ENCODE measurements at places on chromosomes 6 and 20.

DNA sequence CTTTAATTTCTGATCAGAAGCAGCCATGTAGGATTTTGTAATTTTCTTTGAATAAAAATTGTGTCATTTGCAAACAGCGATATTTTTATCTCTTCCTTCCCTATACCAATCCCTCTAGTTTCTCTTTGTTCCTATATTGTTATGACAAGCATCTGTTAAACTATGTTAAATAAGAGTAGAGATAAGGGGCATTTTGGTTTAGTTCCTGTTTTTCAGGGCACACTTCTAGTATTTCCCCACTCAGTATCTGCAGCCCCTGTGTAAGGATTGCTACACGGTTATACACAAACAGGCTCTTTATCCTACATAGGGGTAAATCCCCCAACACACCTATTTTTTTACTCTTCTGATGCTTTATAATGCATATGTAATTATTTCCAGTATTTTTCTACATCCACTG lies 42.1 kb downstream of the TRERF1 start:
- DNase-seq, result no peak

DNA sequence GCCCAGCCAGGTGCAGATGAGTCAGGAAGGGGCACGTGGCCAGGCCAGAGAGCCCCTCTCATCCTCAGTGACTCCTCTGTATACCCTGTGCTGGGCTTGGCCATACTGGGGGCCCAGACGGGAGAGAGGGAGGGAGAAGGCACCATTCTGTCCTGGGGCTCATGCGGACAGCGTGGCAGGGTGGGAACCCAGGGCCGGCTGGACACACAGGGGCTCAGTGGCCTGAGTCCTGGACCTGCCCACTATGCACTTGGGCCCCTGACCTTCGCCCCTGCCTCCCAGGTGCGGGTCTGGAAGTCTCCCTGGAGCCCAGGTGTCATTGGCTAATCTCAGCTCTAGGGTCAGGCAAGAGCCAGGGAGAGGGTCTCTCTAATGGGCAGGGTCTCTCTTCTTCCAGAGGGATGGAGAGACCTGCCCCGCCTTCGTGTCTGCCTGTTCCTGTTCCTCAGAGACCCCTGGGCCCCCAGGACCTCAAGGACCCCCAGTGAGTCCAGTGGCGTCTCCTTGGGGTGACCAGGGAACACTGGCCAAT lies 27.7 kb downstream of the COL20A1 start:
- no peak for DNase-seq

- DNase-seq, result no peak
These were observed at the start of gene CNR1 for GRCh38 chr6:88165844-88166492. Gene CNR1 (minus strand): TSS chr6:88166347. CDS start chr6:88145274, 21,073 bp downstream.

GRCh38 chr6:16697437-16698161 lies 63.7 kb downstream of the ATXN1 start:
- DNase-seq, result no peak

DNA sequence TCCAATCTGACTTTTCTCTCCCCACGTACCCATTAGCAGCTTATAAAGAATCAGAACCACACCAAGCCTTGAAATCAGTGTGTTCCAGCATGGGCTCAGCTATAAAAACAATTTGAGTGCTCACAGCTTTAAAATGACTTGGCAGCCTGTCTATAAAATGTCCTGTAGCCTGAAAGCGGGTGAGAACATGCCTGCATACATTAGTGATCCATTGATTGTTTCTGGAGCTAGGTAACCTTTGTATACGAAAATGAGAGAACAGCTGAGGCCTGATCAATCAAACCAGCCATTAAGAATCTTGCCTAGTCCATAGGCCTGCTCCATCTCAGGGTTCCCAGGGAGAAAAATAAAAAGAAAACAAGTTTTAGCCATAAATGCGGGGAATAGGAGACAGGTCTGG lies 245.8 kb upstream of the SULF2 start:
- no peak for DNase-seq

DNA sequence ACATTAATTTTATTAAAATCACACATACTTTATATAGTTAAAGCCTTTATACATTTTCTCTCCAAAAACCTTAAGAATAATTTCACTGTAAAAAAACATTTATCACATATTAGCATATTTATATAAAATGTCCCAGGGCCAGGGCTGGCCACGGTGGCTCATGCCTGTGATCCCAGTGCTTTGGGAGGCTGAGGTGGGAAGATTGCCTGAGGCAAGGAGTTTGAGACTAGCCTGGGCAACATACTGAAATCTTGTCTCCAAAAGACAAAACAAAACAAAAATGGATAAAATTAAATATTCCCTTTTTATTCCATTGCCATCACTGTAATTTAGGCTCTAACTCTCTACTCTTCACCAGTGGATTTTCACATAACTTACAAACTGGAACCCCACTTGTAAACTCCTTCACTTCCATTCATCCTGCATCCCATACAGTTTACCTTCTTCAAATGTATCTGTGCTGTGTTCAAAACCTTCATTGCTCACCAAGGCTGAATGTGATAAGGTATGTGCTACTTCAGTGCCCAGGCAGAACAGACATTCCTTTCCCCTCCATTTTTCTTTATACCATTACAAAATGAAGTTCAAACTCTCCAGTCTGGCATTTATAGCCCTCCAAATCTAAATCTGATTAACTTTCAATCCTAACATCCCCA lies 42.9 kb upstream of the PIM1 start:
- DNase-seq, result no peak

DNA sequence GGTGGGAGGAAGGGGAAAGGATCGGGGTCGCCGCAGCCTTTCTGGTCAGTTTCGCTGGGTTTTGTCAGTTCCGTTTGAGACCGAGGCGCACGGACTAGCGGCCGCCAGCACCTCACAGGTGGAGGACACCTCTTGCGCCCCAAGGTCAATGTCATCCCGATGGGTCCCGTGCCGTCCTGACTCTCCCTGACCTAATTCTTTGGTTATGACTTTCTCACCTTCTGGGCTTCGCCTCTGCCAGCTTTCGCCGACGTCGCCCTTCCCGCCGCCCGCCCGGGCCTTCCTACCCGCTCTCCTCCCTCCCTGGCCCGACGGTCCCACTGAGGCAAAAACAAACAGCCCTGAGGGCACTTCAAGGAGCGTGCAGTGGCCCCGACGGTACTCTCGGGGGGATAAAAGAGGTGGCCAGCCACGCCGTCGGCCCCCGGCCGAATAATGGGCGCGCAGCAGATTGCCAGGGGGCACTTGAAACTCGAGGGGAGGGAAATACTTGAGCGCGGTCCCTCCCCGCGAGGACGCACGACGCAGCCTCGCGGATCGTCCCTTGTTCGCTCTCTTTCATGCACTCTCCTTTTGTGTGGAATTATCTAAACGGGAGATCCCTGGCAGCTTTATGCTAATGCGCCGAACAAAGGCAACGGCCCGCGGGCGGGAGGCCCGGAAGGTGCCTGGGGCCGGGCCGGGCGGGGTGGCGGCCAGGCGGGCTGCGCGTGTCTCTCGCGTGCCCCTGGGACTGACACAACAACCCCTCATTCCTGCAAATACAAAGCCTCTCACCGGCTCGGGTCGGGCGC lies 3.9 kb upstream of the INSM1 start:
- DNase-seq, result no peak

- DNase-seq, result no peak
These were observed 802 bp downstream of the HDGFL1 start for GRCh38 chr6:22570185-22570551.

GRCh38 chr20:2890742-2891141 lies 17.5 kb downstream of the PTPRA start:
- no peak for DNase-seq

- DNase-seq, result no peak
These were observed 49.4 kb upstream of the RREB1 start for GRCh38 chr6:7058250-7058923.

DNA sequence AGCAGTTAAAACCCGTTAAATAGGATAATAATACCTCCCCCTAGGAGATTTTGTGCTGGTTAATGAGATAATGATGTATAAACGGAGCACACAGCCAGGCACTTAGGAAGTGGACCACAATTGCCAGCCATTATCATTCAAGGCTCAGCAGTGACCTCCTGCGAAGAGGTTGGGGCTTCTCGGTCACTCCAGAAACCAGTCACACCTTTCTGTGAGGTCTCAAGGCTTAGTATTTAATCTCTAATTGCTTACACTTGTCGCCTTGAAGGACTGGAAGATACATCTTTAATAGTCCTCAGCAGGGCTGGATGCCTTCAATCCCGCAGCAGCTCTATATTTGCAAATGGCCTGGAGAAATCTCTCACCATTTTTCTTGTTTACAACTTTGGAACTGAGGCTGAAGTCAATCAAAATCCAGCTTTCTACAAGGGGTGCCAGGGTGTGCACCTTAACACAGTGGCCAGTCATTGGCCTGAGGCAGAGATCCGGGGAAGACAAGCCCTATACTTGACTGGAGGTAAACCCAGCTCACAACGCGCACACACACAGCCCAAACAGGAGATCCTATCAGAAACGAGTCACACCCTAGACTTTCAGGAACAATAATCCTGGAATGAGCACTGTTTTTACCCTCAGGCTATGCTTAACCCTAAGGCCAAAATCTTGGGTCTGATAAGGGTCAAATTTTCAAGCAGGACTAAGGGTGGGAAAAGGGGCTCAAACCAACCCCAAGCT lies 1.2 kb downstream of the POU5F1 start:
- DNase-seq, result no peak

- no peak for DNase-seq
These were observed 119.6 kb upstream of the MTHFD1L start for GRCh38 chr6:150745896-150746295.

DNA sequence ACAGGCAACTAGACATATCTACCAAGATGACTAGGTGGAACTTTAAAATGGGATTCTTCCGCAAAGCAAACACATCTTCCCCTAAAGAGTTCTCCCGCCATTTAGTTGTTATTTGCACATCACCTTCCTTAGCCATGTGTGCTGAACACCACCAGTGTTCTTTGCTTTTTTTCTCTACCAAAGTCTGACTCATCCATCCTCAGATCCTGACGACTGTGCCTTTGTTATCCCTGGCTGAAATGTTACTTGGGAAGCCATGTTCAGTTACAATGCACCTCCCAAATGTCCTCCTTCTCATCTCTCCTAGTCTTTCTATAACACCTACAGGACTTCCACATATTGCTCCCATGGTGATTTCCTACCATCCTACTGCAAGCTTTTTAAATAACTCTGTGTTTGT lies 593.5 kb upstream of the ARID1B start:
- no peak for DNase-seq

DNA sequence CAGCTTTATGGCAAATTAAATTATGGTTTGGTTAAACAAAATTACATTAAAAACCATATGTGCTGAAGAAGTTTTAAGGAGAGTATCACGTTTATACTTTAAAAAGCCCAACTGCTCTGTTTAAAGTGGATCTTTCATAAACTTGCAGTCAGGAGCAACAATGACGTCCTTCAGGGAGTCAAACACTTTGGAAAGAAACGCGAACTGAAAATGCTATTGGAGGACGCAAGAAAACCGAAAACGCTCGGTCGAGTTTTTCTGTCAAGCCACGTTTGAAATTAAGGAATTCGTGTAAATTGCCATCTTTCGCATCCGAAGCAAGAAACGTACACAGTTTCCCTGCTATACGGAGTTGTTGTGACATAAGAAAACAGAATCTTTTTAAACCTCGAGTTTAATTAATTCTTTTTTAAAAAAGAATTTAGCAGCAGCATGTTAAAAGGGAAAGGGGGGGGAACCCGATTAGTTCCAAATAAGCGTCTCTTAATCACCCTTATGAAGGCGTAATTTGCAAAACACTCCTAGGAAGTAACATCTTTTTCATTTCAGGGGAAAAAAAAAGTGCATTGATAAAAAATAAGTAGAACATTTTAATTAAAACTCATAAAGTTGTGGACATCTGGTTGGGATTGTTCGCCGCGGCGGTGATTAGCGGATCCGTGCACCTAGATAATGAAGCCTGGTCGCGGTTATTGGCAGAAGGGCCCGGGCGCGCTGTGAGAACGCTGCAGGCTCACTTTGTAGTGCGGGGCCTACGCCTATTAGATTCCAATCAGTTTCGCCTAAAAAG lies 295.4 kb downstream of the TFAP2C start:
- DNase-seq, result no peak

DNA sequence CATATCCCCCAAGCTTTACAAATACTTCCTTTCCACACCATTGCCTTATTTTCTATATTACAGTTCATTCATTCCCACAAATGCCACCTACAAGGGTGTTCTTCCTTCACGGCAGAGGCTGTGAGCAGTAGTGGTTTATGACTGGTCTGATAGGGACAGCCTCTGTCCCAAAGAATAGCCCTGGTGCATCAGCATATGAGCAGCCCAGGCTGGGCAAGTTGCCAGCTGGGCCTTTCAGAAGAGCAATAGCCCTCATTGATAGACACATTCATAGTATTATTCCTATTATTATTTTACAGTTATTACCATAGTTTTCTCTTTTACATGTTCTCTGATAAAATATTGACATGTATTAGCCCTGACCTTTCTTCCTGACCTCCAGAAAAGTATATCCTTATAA lies 149.9 kb downstream of the MMS22L start:
- no peak for DNase-seq
